ENCODE measurements at places on chromosomes 7 and 10. TPM values are rescaled to one million over a fixed set of nuclear protein-coding genes. Genes with fewer than 3 reads are reported as not detected.

The CLIP2 gene
- 8.1 TPM for polyA plus RNA-seq

The LRRC18 gene
- not detected for polyA plus RNA-seq

- no peak for DNase-seq
These were observed 207.3 kb downstream of the ZNF33B start for GRCh38 chr10:42431095-42431494.

DNA sequence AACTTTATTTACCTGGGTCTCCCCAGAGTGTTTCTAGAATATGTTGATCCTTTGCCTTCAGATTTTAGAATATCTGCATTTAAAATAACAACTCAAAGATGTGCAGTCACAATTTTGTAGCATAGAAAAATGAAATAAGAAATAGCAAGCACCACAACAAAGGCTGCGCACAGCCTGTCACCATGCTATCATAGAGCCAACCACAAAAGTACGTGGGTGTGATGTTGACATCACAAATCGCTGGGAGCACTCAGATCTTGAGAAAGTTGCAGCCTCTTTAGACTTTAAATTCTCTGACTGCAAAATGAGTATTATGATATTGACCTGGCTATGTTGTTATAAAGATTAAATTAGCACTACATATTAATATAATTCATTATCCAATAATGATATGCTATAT, 177.9 kb downstream of the TNS3 start:
- no peak for DNase-seq

DNA sequence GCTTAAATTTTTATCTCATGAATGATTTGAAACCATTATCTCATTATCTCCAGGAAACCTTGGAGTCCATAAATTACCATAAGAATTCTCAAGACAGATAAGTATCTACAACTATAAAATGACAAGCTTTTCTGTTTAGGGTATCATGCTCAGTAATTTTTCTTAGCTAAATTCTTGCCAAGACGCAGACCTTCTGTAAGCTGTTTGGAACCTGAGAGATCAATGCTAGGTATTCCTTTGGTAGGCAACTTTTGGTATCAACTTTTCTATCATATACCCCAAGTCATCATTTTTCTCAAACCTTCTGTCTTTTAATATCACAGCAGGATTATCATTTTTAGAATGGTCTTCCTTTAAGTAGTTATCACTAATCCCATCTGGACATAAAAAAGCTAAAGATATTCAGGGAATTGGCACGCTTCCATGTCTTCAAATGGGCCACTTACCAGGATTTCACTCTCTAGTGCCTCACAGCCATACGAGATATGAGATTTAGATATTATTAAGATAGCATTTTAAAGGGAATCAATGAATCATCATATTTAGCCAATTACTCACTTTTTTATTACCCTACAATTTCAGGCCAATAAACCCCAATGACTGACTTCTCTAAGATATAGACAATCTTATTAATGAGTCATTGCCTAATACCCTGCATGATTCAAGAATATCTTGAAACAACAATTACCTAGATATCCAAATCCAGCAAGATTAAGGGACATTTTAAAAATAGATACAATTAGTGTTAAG, 544.1 kb downstream of the HTR7 start:
- no peak for DNase-seq

DNA sequence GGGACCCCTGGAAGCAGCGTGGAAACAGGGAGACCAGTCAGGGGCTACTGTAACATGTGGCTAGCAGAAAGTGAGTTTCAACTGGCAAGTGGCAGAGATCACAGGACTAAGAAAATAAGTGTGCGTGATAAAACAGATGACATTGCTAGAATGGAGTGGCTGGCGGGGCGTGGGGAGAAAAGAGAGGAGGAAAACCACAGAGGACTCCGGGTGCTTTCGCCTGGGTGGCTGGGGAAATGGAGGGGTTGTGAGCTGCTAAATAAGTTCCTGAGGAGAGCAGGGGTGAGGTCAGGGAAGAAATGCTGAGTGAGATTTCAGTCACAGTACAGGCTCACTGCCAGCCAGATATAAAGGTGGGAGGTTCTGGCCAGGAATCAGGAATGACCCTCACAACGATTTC, 166.9 kb downstream of the MYOF start:
- no peak for DNase-seq

Measured in GM23338 (cell line).